Iris pigment epithelial cell (primary cell): ENCODE measurements at places on chromosomes 2 and 18.

GRCh38 chr2:46157072-46157965 lies 139.9 kb upstream of the EPAS1 start:
- DNase-seq: no peak

DNA sequence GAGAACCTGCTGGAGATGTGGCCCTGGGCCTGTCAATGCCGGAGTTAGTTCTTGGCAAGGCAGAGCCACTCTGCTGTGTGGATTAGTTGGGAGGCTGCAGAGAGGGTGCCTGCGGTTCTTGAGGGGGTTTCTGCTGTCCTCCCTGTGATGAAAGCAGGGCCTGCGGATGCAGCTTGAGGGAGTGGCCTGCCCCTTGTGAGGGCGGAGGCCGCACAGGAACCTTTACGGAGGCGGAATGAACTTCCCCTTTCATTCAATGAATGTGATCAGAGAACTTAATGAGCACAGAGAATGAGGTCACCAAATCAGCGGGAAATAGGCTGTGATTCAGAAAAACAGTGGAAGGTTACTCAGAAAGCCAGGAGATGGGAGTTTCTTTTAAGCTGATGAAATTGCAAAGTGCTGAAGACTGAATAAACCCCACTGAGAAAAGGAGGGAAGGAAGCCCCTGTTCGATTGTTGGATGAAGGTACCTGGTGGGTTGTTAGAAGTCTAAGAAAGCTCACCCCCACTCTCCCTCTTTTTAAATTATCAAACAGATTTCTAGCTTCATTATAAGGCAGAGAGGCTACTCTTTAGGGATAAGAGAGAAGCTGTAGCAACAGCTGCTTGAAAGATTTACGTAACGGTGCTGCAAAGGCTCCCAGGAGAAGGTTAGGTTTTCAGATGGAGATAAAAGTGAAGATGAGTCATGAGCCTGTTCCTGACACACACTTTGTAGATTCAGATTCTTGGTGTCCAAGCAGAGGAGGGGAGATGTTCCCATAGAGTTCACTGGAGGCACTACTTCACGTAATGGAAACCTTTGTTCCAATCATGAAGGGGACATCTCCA lies 47.4 kb downstream of the VWA3B start:
- DNase-seq: peak; percentile 17

DNA sequence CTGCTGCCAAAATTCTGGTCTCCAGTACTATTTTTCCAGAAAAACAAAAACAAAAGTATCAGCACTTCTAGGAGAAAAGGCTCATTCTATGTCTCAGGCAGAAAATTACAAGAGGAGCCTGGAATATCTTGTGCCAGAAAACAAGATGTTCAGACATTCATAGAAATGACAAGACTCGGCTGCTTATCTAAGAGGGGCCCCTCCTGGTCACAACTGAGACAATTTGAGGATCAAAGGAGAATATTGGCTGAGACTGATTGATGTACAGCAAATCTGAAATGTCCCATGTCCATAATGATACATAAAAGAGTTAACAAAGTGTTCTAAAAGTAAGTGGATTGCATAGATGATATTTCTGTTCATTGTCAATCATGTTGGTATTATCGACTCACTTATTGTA lies 2.4 kb upstream of the RPS7 start:
- DNase-seq: no peak

GRCh38 chr2:8546612-8547283 lies 135.1 kb upstream of the ID2 start:
- DNase-seq: no peak

GRCh38 chr2:204665771-204666170 lies 120.5 kb downstream of the PARD3B start:
- no peak for DNase-seq

- no peak for DNase-seq
Measured at GRCh38 chr2:121887513-121888188, 132.2 kb downstream of the TSN start.

GRCh38 chr18:984004-984403 lies 79.3 kb downstream of the ADCYAP1 start:
- DNase-seq: no peak

DNA sequence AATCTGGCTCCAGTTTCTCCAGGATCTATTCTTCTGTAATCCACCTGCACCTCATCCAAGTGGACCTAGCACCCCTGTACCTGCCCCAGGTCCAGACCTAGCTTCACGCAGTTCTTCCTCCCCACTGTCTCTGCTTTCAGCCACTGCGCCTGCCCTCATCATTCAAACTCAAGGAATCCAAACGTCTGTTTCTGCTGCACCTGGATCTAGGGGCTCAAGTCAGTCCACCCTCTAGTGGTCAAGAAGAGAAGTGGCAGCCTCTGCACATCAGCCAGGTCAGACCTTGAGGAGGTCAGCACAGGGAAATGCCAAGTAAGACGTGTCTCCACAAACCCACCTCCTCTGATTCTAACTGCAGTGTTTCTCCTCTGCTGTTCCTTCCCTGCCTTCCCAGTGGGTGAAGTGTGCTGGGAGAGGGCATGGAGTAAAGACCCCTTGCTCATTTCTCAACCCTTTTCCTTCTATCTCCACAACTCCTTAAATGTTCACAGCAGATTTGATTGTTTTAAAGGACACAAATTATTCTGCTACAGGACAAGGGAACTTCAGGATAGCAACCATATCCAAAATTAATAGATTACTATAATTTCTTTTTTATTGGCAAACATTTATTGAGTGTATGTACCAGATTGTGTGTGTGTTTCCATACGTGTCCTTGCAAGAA lies 8.6 kb upstream of the RNF152 start:
- peak; percentile 59 for DNase-seq
